ENCODE measurements at places on chromosomes 12 and 14.

GRCh38 chr12:52127683-52128450 lies 48.4 kb downstream of the SMIM41 start:
- no peak for DNase-seq

- no peak for DNase-seq
Observed at GRCh38 chr14:71538288-71538687, 393.9 kb upstream of the RGS6 start.

DNA sequence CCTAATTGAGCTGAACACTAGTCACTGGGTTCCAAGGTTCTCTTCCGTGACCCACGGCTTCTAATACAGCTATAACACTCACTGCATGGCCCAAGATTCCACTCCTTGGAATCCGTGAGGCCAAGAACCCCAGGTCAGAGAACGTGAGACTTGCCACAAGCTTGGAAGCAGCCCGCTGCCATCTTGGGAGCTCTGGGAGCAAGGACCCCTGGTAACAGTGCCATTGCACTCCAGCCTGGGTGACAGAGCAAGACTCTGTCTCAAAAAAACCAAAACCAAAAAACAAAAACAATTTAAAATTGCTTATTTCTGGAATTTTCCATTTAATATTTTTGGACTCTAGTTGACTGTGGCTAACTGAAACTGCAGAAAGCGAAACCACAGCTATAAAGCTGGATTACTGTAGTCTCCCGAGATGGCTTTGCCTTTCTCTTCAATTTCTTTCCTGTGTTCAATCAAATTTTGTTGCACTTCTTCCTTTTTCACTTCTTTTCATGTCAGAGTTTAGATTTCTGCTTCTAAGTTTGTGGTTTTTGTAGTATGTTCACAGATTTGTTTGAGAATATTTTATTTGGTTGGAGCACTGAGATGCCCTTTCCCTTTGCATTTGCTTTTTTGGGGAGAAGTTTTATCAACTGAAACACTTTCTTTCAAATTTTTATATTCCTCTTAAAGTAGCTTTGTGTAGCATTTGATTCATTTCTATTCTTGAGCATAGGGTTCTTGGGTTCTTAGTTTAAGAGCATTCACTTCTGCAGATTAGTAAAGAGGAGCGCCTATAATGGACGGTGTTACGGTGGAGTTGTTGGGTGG lies 44.6 kb downstream of the DDHD1 start:
- no peak for DNase-seq

DNA sequence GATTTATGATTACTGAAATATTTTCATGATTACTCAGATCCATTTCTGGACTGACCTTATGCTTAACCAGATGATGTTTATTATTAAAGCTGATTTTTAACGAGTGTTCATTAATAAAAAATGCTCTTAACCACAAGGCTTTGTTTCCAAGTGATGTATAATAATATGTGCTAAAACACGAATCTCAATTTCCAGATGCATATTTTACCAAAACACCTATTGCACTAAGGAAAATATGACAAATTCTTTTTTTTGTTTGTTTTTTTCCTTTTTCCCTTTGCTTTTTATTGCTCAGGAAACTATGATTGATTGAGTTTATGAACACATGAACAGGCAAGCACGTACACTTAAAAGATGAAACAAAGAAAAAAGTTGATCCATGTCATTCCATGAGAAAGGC lies 16.9 kb upstream of the DUSP6 start:
- no peak for DNase-seq

GRCh38 chr14:68192935-68193334 lies 373.4 kb downstream of the RAD51B start:
- DNase-seq: no peak

DNA sequence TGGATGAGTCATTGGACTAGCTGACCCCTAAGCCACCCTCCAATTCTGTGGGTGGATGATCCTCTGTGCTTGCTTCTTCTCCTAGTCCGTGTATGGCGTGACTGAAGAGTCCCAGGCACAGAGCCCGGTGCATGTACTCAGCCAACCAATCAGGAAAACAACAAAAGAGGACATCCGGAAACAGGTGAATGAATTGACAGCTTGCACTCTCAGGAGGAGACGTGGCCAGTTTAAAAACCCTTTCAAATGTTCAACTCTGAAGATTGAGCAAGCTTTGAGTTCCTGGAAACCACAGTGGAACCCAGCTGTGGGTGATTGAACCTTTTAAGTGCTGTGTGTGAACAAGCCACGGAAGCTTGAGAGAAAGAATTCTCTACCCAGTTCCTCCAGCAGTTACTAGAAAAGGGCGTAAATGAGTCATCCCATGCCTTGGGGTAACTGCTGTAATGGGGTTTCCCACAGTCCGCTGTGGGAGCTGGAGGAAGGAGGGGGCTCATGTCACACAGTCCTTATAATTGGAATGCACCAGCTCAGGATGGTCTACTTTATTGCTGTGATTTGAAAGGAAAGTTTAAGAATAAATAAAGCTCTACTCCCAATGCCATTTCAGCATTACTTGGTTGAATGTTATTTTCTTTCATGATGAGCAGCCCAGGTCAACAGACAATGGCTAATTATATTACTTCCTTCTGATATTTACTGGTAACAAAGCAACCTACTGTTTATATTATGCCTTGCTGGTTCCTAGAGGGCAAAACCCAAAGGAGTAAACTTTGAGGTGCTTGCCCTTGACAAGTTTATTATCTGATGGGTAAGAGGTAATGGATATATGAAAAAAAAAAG lies 417.0 kb downstream of the DPF3 start:
- DNase-seq: peak; percentile 57

Measured in activated gamma-delta T cell treated with anti-CD3 and anti-CD28 coated beads, Interleukin-2, amount 50 U/mL, for 16 hours (primary cell).